ENCODE measurements at places on chromosomes 13 and 19. TPM values are rescaled to one million over a fixed set of nuclear protein-coding genes. Genes with fewer than 3 reads are reported as not detected.

Gene SSC5D
- total RNA-seq, result 3.2 TPM

Gene C2CD4C
- 14.6 TPM for total RNA-seq

Gene THAP8
- total RNA-seq, result 5.1 TPM

Gene ZNF547
- total RNA-seq, result 3.5 TPM

Gene PALM
- 23.6 TPM for total RNA-seq

Gene B3GLCT
- total RNA-seq, result 5.4 TPM

Gene CEACAM3
- total RNA-seq, result not detected

Gene ZNF568
- 3.1 TPM for total RNA-seq

Gene HRC
- 1.8 TPM for total RNA-seq

Gene F10
- 1.7 TPM for total RNA-seq

Gene PTH2
- 0.96 TPM for total RNA-seq

Gene TIMM44
- 114 TPM for total RNA-seq

Gene OR4F17
- not detected for total RNA-seq

Gene FCHO1
- total RNA-seq, result 13.1 TPM

Gene CASP14
- not detected for total RNA-seq

Gene KIRREL2
- total RNA-seq, result 3.1 TPM

Gene PTGIR
- not detected for total RNA-seq

Gene MATK
- total RNA-seq, result 13.5 TPM

Gene TMEM272
- total RNA-seq, result not detected

Gene ZNF441
- total RNA-seq, result 1.3 TPM

Gene TMEM145
- 2.8 TPM for total RNA-seq

Gene CBARP
- 25.6 TPM for total RNA-seq

Gene MCF2L
- 17.0 TPM for total RNA-seq

Gene POLR2I
- 146 TPM for total RNA-seq

Gene COX6B2
- total RNA-seq, result 5.0 TPM

Gene LGI4
- total RNA-seq, result 3.2 TPM

Gene NRTN
- total RNA-seq, result 4.6 TPM

Gene ZNF433
- total RNA-seq, result 2.4 TPM

Gene ATXN8OS
- not detected for total RNA-seq

Gene GJB2
- 0.28 TPM for total RNA-seq

Gene FAM174C
- 56.4 TPM for total RNA-seq

Gene PSG3
- not detected for total RNA-seq

Gene KIR2DL4
- total RNA-seq, result not detected

Gene PROZ
- not detected for total RNA-seq

Gene TNPO2
- 149 TPM for total RNA-seq

Gene ZNF536
- not detected for total RNA-seq

Measured in H9 (cell line).